ENCODE measurements at places on chromosomes 7 and 10.

DNA sequence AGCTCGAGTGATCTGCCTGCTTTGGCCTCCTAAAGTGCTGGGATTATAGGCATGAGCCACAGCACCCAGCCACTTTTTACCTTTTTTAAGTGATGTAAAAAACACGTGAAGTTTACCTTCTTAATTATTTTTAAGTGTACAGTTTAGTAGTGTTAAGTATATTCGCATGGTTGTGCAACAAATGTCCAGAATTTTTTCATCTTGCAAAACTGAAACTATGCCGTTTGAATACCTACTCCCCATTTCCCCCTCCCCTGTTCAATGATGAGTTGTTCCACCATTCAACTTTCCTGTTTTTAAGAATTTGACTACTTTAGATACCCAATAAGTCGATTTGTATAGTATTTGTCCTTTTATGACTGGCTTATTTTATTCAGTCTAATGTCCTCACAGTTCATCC lies 10.9 kb downstream of the NRBF2 start:
- no peak for DNase-seq

GRCh38 chr10:132364594-132364970 lies 32.4 kb upstream of the PWWP2B start:
- no peak for DNase-seq

DNA sequence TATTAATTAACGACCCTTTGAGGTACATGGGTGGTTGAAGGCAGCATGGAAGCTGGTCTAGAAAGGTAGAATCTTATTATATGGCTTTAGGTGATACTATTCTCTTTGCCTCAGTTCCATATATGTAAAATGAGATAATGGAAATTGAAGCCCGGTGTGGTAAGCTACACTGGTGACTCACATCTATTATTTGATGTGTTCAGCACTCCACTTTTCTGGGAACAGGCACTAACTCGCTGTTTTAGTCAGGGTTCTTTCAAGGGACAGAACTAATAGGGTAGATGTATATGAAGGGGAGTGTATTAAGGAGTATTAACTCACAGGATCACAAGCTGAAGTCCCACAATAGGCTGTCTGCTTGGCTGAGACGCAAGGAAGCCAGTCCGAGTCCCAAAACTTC lies 4.4 kb upstream of the TRUB1 start:
- DNase-seq: no peak

DNA sequence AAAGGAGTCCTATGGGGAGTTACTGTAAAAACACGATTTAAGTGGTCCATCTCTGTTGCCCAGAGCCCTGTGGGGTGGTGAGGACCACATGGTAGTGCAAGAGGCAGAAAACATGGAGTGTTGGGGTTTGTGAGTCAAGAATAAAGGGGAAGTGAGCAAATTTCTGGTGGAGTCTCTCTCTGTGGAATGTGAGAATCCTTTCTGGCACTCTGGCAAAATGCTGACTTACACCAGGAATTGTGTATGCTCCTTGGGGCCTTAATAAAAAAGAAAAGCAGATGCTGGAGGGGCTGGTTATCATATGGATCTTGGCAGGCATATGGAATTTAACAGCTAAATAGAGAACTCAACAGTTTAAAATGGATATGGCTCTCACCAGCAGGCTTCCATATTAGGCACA lies 486.0 kb downstream of the TNS3 start:
- no peak for DNase-seq

- no peak for DNase-seq
Observed at GRCh38 chr7:135098391-135098790, 49.5 kb upstream of the TMEM140 start.

DNA sequence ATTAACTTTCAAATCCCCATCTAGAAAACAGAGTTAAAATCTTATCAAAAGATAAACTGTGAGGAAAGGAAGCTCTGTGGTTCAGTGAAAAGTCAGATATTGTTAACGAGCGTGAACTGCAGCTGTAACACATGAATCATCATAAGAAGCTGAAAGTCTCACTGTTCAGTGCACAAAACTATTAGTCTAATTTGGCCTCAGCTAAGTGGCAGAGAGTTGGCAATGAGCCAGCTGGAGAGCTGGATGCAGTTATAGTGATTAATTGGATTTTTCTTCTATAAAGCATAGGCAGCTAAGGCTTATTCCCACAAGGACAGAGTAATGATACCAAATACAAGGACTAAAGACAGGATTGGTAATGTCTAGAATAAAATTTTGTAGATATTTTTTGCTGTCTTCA lies 101.1 kb upstream of the ABCB5 start:
- peak; percentile 79 for DNase-seq

GRCh38 chr10:74922921-74923320 lies 96.5 kb downstream of the KAT6B start:
- no peak for DNase-seq

GRCh38 chr7:140940898-140941297 lies 16.2 kb upstream of the BRAF start:
- no peak for DNase-seq

GRCh38 chr7:4288791-4289394 lies 393.2 kb upstream of the FOXK1 start:
- no peak for DNase-seq

DNA sequence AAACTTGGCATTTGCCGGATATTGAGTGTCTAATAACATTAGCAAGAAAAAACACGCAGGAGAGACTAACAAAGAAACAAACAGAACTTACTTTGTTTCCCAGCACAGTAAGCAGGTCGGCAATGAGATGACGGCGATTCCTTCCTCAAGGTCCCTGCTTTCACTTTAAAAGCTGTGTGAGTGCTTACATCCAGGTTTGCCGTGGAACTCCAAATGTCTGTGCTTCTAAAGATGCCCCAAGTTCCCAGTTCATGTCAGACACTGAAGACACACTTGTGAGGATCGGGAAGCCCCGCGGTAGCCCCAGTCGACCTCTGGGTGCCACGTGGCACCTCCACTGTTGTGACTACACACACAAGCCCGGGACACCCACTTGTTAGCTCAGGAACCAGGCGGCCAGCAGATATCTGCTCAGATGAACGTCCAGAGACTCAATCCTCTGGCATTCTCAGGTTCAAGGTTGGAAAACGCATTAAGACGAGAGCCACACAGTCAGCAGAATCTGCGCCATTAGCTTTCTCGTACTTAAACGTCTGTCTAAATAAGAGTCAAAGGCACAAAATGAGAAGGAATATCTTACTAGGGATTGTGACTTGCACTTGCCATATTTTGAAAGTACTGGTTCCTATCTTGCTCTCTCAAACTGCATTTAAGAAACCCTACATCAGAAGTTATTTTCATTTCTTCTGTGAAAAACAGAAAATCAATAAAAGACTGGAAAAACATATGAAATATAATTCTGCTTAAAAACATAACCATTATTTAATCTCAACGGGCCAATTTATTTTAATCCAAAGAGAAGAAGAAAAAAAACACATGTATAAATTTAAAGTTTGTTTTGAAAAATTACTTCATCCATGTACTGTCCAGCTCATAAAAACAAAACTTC lies 207.6 kb upstream of the KLF14 start:
- peak; percentile 44 for DNase-seq

DNA sequence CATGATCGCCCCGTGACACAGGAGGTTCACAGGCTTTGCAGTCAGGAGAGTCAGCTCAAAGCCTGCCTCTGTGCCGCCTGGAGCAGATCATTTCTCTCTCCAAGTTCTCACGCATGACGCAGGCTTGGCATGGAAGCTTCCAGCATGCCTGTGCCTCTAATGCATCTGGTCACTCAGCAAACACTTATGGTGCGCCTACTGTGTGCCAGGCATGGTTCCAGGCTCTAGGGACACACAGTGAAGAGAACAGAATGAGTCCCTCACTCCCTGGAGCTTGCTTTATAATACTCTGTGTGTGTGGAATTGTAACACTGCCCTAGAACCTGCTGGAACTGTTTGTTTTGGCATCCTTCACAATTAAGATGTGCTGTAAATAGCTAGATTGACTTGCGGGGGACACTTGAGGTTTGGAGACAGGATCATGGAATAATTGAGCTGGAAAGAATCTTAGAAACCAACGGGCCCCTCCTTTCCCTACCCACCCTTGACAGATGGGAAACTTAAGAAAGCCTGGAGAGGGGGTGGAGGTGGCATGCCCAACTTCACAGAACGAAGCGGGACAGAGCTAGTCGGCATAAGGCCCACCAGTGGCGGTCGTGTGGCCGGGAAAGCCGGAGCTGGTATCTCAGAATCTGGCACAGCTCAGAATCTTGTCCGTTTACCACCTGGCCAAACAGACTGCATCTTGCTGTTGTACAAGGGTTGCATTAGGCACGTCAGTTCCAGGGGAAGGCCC lies 4.6 kb upstream of the MYH16 start:
- DNase-seq: peak; percentile 31

DNA sequence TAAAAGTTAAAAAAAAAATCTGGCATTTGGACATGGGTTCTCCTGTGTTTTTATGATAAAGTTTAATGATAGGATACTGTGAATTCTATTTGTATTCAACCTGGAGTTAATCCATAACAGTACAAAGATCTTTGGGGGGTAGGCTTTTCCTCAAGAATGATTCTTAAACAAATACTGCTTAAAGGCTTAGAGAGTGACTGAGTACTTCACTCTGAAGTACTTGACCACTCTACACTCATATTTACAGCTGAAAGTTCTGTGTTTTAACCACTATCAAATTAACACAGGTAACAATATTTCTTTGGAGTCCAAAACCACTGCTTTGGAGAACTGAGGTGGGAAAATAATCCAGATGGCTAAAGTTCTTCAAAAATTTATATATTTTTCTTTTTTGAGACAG lies 74.2 kb upstream of the TMEM168 start:
- DNase-seq: no peak

GRCh38 chr7:31437250-31437865 lies 76.5 kb upstream of the ITPRID1 start:
- no peak for DNase-seq

DNA sequence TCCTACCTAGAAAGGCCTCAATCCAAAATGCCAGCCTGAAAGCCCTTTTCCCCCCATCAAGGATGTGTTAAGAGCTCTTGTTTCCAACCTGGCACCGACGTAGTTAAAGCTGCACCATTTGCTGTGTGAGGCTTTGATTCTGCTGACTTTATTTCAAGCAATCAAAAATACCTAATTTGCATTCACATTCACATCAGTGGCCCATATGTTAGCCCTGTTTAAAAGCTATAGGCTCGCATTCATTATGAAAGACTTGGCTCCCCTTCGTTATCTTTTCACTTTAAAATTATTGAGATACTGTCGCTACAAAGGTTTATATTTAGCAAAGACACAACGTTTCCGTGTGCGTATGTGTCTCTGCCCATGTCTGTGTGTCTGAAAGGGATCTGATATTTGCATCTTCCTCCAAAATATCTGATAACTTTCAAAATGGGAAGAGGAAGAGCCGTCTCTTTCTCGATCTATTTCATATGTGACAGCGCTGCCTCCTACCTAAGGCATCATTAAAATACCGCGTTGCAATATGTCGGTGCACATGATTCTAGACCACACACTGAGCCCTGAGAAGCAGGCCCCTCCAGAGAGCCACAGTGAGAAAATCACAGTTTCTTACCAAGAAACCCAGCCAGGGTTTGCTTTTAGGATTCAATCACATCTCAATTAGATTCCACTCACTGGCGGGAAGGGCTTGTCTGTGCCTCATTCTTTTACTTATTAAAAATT lies 57.1 kb upstream of the ITPRID1 start:
- no peak for DNase-seq

GRCh38 chr7:154698726-154699291 lies 304.1 kb downstream of the PAXIP1 start:
- no peak for DNase-seq

DNA sequence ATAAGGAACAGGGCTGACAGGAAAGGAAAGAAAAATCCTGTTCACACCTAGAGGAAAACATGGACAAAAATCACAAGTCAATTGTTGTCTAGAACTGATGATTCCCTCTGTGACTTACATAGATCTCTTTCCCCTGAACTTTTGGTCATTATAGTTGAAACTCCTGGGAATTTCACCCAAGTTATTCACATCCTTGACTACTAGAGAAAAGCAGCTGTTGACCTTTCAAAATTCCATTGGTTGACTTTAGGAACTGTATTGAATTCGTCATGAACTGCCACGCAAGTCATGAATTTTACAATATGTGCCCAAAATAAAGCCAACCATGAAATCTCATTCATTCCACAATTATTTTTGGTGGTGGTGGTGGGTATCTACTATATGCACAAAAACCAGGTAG lies 104.3 kb downstream of the UBE2H start:
- DNase-seq: no peak

GRCh38 chr7:94183289-94183749 lies 179.2 kb upstream of the BET1 start:
- no peak for DNase-seq

DNA sequence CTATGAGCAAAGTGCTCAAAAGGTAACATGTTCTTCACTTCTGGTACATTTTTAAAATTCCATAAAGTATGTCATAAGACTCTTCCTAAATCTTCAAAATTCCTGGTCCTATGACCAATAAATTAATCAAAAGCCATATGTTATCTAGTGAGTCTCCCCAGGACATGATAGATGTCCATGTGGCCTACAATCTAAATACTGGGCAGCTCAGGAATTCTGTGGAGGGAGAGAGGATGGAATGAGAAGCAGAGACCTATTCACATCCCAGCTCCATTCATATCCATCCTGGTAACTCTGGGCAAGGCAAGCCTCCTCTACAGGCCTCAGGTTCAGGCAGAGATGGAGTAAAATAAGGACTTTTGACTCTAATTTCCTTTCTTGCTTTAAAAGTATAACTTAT lies 224.8 kb downstream of the MTERF1 start:
- no peak for DNase-seq

DNA sequence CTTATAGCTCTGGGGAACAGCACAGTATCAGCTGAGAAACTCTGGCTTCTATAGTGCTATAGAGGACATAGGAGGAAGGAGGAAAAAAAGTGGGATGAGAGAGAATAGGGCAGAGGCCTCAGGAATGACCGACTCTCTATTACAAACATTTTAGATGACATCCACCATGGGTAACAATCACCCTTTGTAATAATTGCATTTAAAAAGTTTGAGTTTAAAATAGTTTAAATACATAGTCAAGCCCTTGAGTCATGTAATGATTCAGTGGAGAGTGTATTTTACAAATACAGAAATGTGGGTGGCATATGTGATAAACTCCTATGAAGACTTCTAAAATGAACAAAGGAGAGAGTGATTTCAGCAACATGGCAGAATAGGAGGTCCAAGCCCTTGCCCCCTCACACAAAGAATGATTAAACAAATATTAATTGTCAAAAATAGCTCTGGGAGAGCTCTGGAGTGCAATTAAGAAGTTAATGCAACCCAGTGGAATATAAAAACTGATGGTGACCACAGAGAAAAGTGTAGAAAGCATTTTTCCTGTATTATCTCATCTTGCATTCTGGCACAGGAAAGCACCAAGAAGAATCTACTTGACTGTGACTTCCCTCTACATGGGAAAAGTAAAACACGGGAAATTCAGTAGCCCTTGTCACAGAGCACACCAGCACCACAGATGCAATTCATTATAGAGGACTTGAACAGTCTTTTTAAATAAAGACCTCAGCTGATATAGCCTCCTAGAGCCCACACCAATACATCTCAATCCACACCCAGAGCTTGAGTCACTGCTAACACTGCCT lies 569.0 kb upstream of the SORCS1 start:
- no peak for DNase-seq

DNA sequence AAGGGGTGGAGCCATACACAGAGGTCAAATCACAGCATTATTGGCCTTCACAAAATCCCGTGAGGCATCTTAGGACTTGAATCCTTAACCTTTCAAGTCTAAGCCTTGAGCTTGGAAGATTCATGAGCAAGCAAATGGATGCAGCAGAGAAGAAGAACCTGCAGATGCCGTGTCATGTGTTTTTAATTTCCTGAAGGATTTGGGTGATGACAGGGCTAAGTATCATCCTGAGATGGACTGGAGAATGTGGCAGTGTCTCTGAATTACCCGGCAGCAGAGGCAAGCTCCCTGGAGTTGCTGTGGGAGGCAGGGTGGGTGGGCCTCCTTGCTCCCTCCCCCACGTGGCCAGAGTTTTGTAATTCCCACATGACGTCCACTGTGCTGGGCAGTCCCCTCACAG lies 50.8 kb downstream of the GCC1 start:
- DNase-seq: no peak
